ENCODE measurements at places on chromosomes 12 and 14.

- DNase-seq: no peak
These were observed 256.7 kb downstream of the C12orf75 start for GRCh38 chr12:105587237-105587636.

DNA sequence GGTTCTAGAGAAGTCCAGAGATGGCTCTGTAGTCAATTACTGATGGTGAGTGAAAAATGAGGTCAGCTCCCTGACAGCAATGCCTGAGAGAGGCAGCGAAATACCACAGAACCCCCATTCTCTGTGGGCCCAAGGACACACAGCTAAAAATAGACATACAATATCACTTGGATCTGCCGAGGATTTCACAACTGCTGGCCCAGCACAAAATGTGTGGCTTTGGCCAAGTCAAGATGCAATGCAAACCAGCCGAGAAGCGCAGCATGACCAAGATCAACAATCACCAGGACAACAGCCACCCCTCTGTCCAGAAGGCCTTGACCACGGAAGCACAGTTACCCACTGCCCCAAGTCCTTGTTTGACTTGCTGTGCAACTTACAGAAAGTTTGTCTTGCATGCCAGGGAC, 52.2 kb downstream of the CKAP4 start:
- DNase-seq: no peak

GRCh38 chr14:59292921-59293534, 104.6 kb downstream of the DAAM1 start:
- DNase-seq: no peak

- DNase-seq: no peak
These were observed 20.5 kb downstream of the RAP1B start for GRCh38 chr12:68631227-68631626.

GRCh38 chr12:65755596-65755978, 68.7 kb upstream of the HMGA2 start:
- no peak for DNase-seq

GRCh38 chr14:81311778-81312177, 88.3 kb downstream of the STON2 start:
- no peak for DNase-seq

DNA sequence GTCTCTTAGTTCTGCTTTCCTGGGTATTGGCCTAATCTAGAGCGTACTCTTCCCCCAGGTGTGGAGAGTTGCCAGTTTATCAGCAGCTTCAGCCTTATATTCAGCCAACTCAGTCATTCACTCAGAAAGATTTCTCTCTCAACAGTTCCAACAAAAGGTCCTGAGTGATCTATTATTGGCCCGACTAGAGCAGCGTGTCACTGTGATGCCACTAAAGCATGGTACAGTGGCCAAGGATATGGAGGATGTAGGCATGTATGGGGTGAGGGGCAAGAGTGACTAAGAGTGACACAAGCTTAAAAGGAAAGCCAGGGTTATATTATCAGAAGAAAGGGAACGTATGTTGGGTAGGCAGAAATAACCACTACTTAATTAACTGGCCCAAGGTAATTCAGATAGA, 4.8 kb downstream of the NOPCHAP1 start:
- DNase-seq: no peak

DNA sequence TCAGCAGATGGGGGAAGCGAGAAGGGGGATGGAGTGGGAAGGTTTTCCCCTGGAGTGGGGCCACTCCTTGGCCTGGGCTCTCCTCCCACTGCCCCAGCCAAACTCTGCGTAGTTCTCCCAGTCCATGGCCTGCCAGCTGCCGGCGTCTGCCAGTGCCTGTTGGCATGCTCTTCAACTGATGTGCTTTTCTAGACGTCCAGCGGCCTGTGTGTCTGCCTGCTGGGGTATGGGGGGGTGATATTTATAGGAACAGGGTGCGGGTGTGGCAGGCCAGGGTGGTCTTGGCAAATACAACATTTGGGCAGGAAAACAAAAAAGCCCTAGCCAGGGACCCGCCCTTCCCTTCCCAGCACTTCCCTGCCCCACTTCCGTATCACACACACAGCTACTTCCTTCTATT, 786.3 kb upstream of the NOVA1 start:
- DNase-seq: no peak

- DNase-seq: no peak
These were observed 403.0 kb downstream of the NOVA1 start for GRCh38 chr14:26194816-26195215.

All from activated CD8-positive, alpha-beta memory T cell treated with anti-CD3 and anti-CD28 coated beads for 1 hour (primary cell).